ENCODE measurements at places on chromosomes 12 and 14. TPM values are rescaled to one million over a fixed set of nuclear protein-coding genes. Genes with fewer than 3 reads are reported as not detected.

DNA sequence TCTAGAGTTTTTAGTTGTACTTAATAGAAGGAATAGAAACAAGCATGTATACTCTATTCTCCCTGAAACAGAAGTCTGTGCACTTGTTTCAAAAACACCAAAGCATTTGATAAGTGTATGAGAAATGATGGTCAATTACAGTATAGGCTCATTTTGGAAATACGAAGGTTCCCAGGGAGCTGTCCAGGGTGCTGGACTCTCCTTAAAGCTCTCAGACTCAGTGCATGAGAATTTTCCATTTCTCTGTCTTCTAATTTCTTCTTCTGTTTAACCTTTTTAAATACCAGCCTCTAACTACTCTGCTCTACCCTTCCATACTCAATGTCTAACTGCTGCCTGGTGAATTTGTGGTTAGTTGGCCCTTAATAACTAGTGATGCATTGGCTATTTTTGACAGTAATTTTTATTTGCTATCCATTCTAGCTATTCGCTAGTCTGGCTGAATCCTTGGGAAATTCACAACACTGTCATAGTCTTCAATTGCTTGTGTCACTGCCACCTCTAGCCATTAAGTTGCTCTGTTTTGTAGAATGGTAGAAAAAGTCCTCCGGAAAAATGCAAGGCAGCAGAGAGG lies 229.2 kb downstream of the NRXN3 start:
- no peak for DNase-seq

GRCh38 chr12:77751939-77752338 lies 78.8 kb upstream of the NAV3 start:
- DNase-seq: no peak

DNA sequence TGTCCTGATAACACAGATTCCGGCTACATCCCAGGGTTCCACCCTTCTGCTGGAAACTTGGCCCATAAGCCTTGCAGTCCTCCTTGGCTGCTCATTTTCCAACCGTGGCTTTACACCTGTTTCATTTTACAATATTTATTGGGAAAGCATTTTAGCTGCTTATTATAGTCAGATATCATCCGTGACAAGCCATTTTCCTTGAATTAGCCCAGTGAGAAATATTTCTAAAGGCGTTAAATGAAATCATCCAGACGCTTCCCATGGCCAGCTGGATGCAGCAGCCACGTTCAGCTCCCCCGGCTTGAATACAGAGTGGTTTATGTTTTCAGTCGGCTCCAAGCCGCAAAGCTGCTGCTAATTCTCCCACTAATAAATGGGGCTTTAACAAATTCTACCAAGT lies 245.0 kb upstream of the PELI2 start:
- DNase-seq: no peak

DNA sequence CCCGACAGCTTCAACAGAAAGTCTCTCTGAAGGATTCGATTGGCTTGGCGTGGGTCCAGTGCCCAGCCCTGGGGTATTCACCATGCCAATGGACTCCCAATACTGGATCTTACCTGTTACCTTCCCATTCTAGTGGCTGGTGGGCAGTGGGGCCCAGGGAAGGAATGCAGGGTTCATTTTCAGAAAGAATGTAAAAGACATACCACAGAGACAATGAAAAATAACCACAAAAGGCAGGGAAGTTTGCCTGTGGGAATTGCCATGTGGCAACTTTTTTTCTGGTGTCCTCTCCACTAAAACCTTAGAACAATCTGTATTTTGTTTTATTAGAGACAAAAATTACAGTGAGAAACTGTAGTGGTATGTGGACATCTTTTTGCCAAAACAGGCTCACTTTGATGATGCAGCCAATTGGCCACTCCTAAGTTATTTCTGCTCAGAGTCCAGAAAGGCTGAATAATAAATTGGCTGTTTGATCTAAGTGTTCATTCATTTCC lies 55.2 kb downstream of the PTGER2 start:
- peak; percentile 35 for DNase-seq

GRCh38 chr12:3081886-3082285 lies 4.7 kb downstream of the TSPAN9 start:
- no peak for DNase-seq

DNA sequence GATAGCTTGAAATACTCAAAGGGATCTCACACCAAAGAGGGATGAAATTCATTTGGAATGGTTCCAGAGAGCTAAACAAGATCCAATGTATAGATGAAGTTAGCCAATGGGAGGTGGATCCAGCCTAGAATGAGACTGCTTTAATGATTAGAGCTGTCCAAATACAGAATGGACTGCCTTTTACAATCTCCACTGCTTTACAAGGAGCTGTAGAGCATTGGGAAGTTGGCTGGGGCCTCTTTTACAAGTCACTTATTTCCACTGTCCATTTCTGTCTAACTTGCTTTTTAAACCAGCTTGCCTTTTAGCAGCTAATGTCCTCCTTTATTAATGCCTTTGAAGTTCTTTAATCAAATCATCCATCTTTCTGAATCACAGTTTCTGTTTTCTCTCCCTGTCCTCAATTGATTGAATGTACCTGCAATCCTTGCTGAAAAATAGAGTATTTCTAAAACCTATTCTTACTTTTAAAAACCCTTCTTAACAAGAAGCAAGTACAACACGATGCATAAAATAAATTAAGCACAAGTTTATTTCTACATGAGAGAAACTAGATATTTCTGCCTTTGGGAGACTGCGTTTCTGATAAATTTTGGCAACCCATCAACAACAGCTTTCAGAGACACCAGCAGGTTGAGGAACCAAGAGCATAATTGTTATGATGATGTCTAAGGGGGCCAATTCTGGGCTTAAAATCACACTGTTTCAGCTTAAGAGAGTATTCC lies 3.4 kb upstream of the ATP2A2 start:
- DNase-seq: no peak

CCDC38 gene
- total RNA-seq: not detected

FRMD6 gene
- 109 TPM for total RNA-seq

KRT73 gene
- total RNA-seq: 22.2 TPM

FOXA1 gene
- total RNA-seq: 0.59 TPM

CLEC1B gene
- 0.39 TPM for total RNA-seq

EXOC5 gene
- 44.4 TPM for total RNA-seq
